ENCODE measurements at places on chromosomes 1 and 21.

DNA sequence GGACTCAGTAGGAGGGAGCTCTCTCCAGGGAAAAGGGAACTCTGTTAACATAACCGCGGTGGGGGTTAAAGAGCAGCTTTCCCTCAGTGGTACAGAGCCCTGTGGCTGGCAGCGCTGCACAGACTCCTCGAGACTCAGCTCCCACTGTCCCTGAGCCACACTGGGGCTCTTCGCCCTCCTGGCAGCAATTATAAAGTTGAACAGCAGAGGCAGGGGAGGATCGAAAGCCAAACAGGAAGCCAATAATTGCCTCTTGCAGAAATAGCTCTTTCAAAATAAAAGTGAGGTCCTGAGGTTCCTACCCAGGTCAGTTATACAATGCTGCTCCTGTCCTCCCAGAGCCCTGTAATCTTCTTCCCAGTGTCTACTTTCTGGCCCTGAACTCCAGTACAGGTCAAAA is 77.0 kb downstream of the FAM78B start:
- no peak for DNase-seq

GRCh38 chr1:151371370-151372057 is 991 bp downstream of the SELENBP1 start:
- DNase-seq, result no peak

- no peak for DNase-seq
Observed at GRCh38 chr1:220380885-220381284, 108.6 kb upstream of the RAB3GAP2 start.

DNA sequence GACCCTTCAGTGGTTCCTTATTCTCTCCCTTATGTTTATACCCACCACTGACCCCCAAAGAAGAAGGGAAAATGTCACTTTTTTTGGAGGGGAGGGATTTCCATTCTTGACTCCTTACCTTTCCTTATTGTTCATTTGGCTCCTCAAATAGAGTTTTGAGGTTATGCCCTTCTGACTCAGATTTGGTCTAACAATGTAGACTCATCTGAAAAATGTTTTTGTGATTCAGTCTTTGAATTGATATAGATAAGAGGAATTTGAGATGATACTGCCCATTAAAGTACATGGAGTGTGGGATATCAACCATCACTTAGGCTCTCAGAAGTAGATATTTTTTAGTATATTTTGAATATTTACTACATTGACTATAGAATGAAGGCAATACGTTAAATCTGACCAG is 16.1 kb downstream of the USP1 start:
- no peak for DNase-seq

Measured in effector memory CD8-positive, alpha-beta T cell (primary cell).